ENCODE measurements at places on chromosomes 5 and 9. TPM values are rescaled to one million over a fixed set of nuclear protein-coding genes. Genes with fewer than 3 reads are reported as not detected.

- no peaks in the 10 kb centered on the region for H3K27me3 ChIP-seq
- DNase-seq, result no peak
- H3K4me1 ChIP-seq, result peaks cover 22% of the 10 kb centered on the region
- H3K27ac ChIP-seq, result 0 out of 2 replicates have a peak overlapping the region, but pooled peaks have one; percentile 90
- H3K4me3 ChIP-seq, result peak overlapping the region; percentile 88
Observed at GRCh38 chr5:150672884-150673275, 11.8 kb downstream of the MYOZ3 start.

DNA sequence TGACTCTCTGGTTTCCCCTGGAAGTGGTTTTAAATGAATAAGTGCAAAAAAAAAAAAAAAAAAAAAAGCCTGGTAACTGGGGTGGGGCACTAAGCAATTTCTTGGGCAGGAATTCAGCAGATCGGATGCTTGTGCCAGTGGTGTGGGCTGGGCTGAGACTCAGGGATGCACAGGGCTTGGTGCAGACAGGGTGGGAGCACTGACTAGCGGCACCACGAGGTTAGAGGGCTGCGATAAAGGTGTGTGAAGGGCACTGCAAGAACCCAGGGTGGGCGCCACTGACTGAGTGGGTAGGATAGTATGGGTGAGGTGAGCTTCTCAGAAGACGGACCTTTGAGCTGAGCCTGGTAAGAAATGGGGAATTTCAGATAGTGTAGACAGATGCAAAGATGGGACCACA is 45.5 kb upstream of the CPLX2 start:
- H3K36me3 ChIP-seq, result no peaks in the 10 kb centered on the region
- no peak for DNase-seq
- H3K4me3 ChIP-seq, result no peak overlapping the region

GRCh38 chr9:35611230-35611797 is 6.3 kb downstream of the TESK1 start:
- DNase-seq, result peak; percentile 55
- peaks cover 12% of the 10 kb centered on the region for H3K36me3 ChIP-seq
- H3K4me1 ChIP-seq, result peaks cover 1% of the 10 kb centered on the region

DNA sequence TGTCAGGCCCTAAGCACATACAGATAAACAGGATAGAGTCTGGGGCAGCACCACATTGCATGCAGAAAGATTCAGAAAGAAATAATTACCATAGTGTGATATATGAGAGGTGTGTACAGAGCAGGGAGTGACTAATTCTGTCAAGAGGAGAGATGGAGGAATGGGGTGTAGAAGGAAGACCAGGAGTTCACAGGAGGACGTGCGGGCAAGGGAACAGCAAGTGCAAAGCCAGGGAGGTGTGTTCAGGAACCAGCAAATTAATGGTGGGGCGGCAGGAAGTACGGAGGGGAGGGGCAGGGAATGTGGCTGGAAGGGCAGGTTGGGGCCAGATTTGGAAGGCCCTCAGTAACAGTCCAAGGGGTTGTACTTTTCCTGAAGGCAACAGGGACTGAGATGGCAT is 17.4 kb downstream of the EGR1 start:
- H3K27me3 ChIP-seq, result no peaks in the 10 kb centered on the region
- H3K4me3 ChIP-seq, result no peak overlapping the region
- no peaks in the 10 kb centered on the region for H3K4me1 ChIP-seq
- H3K36me3 ChIP-seq, result no peaks in the 10 kb centered on the region
- no peak for DNase-seq

DNA sequence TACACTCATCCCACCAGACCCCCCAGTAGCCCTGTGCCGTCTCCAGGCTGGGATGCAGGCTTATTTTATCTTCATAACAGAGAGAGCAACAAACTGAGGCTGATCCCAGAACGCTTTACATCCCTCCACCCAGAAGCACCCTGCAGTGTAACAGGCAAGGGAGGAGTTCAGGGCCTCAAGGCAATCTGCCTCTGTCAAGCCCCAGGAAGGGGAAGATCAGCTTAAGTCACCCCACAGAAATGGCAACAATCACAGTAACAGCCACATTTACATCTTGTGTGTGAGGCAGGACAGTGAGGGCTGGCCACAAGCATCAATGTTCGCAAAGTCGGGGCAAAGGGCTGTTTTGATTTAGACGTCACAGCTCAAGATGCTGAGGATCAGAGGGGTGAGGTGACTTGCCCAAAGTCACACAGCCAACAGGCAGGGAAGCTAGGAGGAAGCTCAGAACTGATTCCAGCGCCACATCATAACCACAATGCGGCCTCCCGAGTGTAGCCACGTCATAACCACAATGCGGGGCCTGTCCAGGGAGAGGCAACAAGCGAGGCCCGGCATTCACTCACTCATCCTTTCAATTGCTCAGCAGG is 14.4 kb downstream of the STK10 start:
- no peaks in the 10 kb centered on the region for H3K27me3 ChIP-seq
- no peak for DNase-seq
- H3K4me3 ChIP-seq, result no peak overlapping the region
- no peaks in the 10 kb centered on the region for H3K36me3 ChIP-seq

- H3K36me3 ChIP-seq, result no peaks in the 10 kb centered on the region
- H3K27me3 ChIP-seq, result no peaks in the 10 kb centered on the region
- H3K4me1 ChIP-seq, result peaks cover 19% of the 10 kb centered on the region
Observed at GRCh38 chr5:154058055-154059038, 19.6 kb downstream of the MFAP3 start.

DNA sequence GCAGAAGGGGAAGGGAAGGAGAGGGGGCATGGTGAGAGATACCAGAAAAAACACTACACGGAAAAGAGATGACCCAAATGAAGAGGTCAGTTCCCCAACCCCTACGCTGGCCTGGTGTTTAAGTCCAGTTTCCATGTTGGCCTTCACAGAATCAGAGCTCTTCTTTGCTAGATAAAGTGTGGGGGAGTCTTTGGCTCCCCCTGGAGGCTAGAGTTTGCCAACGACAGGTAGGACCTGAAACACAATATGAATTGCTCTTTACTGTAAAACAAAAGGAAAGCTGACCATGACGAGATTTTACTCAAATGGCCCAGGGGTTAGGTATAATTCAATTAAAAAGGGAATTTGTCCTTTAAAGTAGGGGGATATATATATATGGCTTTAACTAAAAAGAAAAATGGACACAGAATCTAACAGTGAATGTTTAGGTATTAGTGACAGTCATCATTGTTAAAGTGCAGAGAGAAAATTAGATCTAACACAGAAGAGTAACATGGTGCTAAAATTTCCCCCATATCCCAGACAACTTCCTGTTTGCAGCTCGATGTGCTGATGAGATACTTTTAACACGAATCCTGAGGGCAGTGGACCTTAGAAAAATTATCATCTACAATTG is 92.0 kb downstream of the SV2C start:
- H3K27ac ChIP-seq, result no peak overlapping the region
- H3K27me3 ChIP-seq, result no peaks in the 10 kb centered on the region

IFNA13 gene
- total RNA-seq, result not detected

GRCh38 chr5:173853370-173854131 is 34.6 kb upstream of the CPEB4 start:
- H3K4me1 ChIP-seq, result no peaks in the 10 kb centered on the region
- H3K27ac ChIP-seq, result no peak overlapping the region
- no peak overlapping the region for H3K4me3 ChIP-seq
- no peak for DNase-seq

- no peak overlapping the region for H3K27ac ChIP-seq
- no peaks in the 10 kb centered on the region for H3K4me1 ChIP-seq
- no peaks in the 10 kb centered on the region for H3K27me3 ChIP-seq
- H3K4me3 ChIP-seq, result no peak overlapping the region
- no peak for DNase-seq
Observed at GRCh38 chr5:143479394-143479793, 75.9 kb upstream of the NR3C1 start.

DNA sequence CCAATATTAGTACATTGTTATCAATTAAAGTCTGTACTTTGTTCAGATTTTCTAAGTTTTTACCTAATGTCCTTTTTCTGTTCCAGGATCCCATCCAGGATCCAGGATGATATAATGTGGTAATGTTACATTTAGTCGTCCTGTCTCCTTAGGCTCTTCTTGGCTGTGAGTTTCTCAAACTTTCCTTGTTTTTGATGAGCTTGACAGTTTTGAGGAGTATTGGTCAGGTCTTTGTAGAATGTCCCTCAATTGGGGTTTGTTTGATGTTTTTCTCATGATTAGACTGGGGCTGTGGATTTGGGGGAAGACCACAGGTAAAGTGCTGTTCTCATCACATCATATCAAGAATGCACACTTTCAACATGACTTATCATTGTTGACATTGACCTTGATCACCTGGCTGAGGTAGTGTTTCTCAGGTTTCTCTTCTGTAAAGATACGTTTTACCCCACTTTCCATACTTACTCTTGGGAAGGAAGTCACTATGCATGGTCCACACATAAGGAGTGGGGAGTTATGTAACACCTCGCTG is 9.6 kb downstream of the NDFIP1 start:
- no peaks in the 10 kb centered on the region for H3K36me3 ChIP-seq
- H3K4me1 ChIP-seq, result no peaks in the 10 kb centered on the region
- DNase-seq, result no peak
- no peak overlapping the region for H3K4me3 ChIP-seq
- no peaks in the 10 kb centered on the region for H3K27me3 ChIP-seq

DNA sequence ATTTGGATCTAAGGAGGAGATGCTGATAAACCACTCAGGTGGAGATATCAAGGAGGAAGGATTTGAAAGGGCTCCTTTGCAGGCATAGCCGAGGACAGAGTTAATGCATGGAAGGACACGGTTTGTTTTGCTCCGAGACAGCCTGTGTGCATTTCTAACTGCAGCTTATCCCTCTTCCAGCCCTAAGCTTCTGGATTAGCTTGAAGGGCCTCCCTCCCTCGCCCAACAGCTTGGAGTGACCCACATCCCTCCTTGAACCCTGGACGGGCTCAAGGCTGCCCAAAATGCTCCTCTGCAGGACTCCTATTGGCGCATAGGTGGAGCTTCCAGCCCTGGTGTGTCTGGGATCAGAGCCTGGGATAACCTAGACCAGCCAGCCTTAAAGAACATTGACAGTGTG is 66.7 kb downstream of the PPARGC1B start:
- no peaks in the 10 kb centered on the region for H3K4me1 ChIP-seq
- H3K36me3 ChIP-seq, result no peaks in the 10 kb centered on the region
- no peaks in the 10 kb centered on the region for H3K27me3 ChIP-seq
- H3K4me3 ChIP-seq, result no peak overlapping the region
- no peak overlapping the region for H3K27ac ChIP-seq

All from H1 (cell line).